ENCODE measurements at places on chromosomes 3 and 15.

DNA sequence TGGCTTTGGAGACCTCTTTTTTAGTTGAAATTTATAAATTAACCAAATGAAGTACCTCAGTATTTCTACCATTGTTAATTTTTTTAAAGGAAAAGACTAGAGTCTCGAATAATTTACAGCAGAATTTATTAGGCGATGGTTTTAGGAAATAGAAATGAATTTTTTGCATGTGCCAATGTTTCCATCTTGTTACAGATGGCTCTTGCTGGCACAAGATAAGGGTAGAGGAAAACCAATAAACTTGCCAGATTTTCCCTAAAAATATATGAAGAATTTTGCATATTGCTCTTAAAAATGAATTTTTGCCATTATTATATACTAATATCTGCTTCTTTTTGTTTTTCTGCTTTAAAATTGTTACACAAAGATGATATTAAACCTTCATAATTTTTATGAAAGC is 380.7 kb downstream of the NLGN1 start:
- DNase-seq, result no peak

- DNase-seq, result no peak
These were observed 32.2 kb downstream of the GPR176 start for GRCh38 chr15:39887832-39888231.

DNA sequence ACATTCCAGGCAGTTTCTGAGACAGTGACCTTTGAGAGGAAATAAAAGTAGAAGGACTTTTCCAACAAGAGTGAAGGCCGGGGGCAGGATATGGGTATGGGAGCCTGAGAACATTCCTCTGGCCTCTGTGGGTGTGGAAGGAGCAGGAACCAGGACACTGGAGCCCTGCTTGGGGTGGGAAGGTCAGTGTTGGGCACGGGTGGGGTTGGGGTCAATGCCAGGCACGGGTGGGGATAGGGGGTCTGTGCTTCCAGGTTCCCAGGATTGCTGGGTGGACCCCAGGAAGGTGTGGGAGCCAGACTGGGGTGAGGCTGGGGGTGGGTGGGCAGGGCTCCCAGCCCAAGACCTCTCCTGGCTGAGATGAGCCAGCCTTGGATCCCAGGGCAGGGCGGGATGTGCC is 163.5 kb downstream of the NSMCE3 start:
- no peak for DNase-seq

DNA sequence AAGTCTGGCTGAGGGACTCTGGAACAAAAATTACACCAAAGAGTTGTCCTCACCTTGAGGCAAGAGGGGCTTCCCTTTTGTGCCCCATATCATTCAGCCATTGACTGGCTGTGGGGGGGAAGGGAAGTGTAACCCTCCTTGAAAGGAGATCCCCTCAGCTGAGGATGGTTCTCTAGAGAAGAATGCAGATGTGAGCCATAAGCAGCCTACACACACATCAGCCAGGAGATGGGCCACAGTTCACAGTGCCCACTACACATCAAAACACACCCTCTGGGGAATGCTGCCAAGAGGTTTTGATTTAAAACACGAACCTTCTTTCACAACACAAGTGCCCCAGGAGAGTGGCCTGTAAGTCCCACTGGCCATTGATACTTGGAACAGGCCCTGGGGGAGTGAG is 231.2 kb upstream of the CTDSPL start:
- no peak for DNase-seq

GRCh38 chr3:179949412-179949811 is 87.3 kb downstream of the PEX5L start:
- no peak for DNase-seq

GRCh38 chr15:39327005-39327730 is 253.7 kb upstream of the THBS1 start:
- DNase-seq, result no peak

GRCh38 chr3:23341147-23341838 is 138.2 kb downstream of the UBE2E2 start:
- DNase-seq, result no peak

GRCh38 chr15:28107111-28107903 is 8.2 kb upstream of the OCA2 start:
- DNase-seq, result no peak

DNA sequence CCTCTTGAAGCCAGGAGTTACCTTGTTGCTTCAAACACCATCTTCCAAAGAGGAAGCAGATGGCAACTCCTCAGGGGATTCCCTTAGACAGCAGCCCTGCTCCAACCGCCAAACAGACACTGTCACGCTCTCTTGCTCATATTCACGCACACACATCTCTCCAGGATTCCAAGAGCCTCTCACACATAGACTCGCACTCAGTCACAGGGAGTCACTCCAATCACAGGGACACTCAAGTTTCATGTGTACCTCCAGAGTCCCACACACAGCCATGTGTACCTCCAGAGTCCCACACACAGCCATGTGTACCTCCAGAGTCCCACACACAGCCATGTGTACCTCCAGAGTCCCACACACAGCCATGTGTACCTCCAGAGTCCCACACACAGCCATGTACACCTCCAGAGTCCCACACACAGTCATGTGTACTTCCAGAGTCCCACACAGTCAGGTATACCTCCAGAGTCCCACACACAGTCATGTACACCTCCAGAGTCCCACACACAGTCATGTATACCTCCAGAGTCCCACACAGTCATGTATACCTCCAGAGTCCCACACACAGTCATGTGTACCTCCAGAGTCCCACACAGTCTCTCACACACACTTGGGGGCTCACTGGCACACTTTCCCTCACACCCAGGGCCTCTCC is 6.1 kb downstream of the VWA5B2 start:
- no peak for DNase-seq

GRCh38 chr3:36312351-36312750 is 68.0 kb upstream of the STAC start:
- DNase-seq, result no peak

DNA sequence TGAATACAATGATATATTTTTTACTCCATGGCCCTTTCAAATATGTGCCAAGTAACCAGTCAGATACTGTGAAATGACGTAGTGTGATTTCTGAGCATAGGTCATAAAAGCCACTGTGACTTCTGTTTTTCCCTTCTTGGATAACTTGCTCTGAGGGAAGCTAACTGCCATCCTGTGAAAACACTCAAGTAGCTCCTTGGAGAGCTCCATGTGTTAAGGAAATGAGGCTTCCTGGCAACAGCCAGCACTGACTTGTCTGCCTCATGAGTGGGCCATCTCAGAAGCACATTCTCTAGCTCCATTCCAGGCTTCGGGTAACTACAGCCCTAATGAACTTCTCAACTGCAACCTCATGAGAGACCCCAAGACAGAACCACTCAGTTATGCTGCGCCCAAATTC is 9.5 kb upstream of the CCDC80 start:
- DNase-seq, result no peak

DNA sequence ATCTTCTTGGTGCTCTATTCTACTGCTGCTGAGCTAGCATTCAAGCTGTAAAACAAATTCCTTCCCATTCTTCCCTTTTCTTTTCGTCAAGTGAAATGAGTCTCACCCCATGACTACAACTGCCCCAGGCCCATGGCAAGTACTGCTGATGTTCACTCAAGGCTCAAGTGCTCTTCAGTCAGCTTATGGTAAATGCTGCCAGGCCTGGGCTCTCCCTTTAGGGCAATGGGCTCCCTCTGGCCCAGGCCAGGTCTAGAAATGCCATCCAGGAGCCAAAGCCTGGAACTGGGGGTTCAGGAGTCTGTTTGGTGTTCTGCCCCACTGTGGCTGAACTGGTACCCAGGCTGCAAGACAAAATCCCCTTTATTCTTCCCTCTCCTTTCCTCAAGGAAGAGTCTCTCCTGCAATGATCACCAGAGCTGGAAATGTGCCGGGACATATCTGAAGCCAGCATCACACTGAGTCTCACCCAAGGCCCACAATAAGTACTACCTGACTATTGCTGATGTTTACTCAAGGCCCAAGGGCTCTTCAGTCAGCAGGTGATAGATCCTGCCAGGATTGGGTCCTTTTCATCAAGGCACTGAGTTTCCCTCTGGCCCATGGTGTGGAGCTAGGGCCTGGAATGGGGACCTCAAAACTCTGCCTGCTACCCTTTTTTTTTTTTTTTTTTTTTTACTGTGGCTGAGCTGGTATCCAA is 205.0 kb upstream of the STAC start:
- DNase-seq, result no peak

DNA sequence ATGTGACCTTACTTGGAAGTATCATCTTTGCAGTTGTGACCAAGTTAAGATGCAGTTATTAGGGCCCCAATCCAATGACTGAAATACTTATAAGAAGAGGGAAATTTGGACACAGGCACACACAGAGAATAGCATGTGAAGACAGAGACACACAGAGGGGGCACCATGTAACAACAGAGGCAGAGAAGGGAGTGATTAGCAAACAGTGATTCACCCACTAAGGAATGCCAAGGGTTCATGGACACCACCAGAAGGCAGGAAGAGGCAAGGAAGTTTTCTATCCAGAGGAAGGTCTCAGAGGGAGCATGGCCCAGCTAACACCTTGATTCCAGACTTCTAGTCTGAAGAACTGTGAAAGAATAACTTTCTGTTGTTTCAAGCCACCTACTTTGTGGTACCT is 25.0 kb downstream of the SIDT1 start:
- no peak for DNase-seq

GRCh38 chr15:40770147-40770721 is 454 bp downstream of the C15orf62 start:
- DNase-seq, result no peak

GRCh38 chr3:158773845-158774830 is 27.7 kb upstream of the MFSD1 start:
- DNase-seq, result no peak

DNA sequence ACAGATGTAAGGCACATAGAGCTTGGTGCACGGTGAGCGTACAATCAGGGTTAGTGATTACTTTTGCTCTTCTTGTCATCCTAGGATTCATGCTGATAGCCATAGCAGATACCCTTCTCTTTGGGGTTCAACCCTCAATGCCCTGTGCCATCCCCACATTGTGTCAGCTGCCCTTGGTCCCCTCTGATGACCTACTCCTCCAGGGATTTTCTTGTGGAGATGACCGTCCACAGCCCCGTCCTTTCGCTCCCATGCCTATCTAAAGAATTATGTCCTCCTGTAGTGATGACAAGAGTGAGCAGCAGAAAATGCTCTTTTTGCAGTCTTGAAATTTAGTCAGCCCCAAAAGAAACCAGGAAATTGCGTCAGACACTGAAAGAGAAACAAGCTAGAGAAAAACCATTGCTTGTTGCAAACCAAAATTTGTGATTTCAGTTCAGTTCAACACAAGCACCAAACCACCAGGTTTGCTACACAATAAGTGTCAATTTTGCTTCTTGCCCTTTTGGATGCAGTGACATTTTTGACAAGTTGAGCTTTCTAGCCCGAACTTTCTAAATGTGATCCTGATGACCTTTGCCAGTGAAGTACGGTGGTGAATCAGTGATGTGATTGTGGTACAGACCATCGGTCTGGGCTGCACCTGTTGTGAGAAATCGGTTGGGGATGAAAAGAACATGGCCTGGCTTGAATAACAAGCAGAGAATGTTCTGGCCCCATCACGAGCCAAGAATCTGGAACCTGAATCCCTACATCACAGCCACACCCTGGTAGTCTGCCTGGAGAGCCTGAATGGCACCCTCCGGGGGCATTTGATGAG is 41.3 kb downstream of the CMTM7 start:
- DNase-seq, result no peak

DNA sequence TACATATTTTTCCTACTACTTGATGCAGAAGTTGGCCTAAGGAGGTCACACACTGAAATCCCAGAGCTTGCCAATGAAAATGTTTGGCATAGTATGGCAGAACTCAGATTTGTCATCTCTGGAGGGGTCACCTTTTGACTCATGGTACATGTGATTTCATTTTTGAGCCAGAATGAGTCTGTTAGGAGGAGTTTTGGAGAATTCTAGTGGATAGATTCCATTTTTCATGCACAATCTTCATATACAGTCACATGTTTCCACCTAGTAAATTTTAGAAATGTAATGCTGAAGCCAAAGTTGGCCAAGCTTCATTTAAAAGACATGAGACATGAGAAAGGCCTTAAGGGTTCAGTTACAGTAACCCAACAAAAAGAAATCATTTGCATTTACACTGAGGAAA is 97.8 kb upstream of the IGSF10 start:
- no peak for DNase-seq

DNA sequence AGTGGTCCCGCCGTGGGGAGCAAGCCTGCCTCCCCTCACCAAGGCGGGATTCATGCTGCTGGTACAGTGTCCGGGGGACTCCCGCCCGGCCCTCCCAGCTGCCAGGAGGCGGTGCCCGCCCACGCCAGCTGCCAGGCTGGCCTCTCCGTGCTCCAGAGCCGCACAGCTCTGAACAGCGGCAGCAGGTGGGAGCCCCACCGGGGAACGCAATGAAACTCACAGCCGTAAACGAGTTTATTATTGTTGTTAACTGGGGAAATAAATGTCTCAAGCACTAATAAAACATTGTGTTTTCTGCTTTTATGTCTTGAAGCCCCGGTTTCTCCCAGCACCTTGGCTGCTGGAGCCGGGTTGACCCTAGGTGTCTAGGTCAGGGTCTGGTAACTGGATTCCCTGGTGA is 317.7 kb upstream of the TLE3 start:
- no peak for DNase-seq

DNA sequence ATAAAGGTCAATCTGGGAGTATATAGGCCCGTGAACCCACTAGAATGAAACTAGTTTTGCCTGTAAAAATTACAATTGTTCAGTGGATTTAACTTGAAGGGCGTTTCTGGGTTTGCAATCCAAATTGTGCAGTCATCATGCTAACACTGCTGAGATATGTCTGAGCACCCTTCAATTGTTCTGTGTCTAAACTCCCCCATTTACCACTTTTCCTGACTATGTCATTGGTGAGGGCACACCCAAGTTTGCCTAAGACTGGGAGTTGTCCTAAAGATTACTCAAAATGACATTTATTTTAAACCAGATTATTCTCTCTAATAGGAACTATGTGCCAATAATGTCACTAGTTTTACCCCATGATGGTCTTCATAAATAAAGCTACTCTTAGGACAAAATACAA is 54.6 kb downstream of the EMC4 start:
- no peak for DNase-seq

DNA sequence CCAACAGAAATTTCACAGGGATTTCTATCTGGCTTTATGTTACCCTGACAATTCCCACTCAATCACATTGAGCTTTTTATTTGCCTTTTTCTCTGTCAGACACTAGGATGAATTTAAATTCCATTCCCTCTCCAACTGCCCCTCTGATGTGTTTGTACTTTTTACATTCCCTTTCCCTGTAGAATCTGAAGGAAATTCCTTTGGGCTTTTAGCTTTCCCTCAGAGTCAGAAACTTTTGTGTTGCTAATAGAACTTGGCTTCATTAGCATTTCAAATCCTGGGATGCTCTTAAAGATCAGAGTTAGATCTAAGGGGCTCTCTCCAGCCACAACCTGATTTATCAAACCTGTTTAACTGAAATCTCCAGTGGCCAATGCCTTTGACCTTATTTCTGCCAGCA is 7.9 kb upstream of the RARB start:
- DNase-seq, result no peak

- no peak for DNase-seq
These were observed 91.2 kb downstream of the SENP2 start for GRCh38 chr3:185677146-185677829.

All from activated CD8-positive, alpha-beta memory T cell treated with anti-CD3 and anti-CD28 coated beads for 48 hours (primary cell).